GM12864 (cell line): ENCODE measurements at places on chromosomes 3 and 15.

DNA sequence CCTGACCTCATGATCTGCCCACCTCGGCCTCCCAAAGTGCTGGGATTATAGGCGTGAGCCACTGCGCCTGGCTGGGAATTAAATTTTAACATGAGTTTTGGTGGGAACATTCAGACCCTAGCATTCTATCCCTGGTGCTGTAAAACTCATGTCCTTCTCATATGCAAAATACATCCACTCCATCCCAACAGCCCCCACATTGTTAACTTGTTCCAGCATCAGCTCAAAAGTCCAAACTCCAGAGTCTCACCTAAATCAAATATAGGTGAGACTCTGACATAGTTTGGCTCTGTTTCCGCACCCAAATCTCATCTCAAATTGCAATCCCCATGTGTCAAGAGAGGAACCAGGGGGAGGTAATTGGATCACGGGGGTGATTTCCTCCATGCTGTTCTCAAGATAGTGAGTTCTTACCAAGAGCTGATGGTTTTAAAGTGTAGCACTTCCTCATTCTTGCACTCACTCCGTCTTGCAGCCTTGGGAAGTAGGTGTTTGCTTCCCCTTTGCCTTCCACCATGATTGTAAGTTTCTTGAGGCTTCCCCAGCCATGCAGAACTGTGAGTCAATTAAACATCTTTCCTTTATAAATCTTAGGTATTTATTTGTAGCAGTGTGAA is 96.2 kb upstream of the PLCL2 start:
- DNase-seq, result no peak

- no peak for DNase-seq
These were observed 804.6 kb downstream of the EPHA3 start for GRCh38 chr3:89912031-89912430.

DNA sequence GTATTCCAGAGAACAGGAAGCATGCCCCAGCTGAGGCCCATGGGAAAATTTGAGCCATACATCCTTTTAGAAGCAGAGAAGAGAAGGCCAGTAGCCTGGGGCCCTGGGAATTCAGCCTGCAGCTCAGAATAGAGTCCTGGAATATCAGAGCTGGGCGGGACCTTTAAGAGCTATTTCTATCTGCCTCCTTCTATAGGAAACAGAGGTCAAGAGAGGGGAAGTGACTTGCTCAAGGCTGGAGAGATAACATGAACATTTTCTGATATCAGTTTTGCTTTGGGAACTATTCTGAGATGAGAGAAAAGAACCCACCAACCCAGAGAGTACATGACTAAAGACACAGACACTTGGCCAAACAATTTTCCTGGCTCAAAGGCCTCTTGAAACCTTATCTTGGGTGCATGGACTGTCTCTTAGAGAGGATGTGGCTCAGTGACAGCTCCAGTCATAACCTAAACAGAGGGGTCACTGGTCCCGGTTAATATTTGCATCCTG is 26.0 kb downstream of the MASP1 start:
- DNase-seq, result no peak

DNA sequence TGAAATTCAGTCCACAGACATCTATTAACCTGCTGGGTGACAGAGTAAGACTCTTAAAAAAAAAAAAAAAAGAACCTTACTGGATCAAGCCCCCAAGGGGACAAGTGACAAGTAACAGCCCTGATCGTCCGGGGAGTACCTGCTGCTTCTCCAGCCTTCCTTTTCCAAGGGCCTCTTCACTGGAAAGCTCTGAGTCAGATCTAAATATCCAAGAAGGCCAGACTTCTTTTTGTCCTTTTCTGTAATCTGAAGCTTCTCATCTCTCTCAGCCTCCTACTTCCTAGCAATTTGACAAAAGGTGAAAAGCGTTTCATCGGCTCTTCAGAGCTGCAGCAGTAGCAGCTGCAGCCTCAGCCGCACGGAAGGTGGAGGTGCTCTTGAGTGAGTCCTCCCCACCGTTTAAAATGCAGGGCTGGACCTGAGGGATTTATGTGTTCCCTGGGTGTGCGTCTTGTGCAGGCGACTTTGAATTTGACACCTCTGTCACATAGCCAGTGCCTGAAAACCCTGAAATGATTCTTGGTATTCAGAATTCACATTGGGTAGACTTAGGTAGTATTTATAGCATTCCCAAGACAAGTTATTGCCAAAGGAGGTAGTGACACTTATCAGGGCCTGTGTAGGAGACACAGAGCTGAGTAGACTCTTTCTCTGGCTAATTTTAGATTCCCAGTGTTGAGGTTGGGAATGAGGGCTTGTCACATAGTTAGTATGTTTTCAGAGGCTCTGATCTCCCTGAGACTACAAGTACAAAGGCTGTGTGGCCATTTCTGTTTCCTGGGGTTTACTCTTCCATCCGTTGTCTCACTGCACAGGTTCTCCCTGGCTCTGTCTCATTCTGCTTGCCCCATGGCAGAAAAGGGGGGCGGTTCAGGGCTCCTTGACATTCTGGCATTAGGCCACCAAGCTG is 291.2 kb upstream of the C2CD4B start:
- no peak for DNase-seq

GRCh38 chr15:68815598-68815997 is 5.1 kb downstream of the ANP32A start:
- DNase-seq, result no peak

- DNase-seq, result no peak
These were observed 365.2 kb upstream of the AGTR1 start for GRCh38 chr3:148332509-148332908.

DNA sequence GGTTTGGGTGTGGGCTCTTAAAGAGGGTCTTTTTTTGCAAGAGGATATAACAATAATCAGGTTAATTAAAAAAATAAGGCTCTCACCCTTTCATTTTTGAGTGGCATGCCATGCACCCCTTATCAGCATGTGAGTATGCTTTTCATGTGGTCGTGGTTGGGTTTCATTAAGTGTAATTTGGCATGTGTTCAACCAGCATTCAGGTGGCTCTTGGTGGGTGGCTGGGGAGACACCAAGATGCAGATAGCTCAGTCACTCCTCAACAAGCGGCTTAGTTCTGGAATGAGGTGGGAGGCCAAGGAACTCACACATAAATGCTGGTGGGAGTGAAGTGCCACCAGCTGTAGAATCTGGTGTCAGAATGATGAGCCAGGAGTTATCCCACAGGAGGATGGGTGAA is 66.8 kb downstream of the FLNB start:
- DNase-seq, result no peak

GRCh38 chr3:72042397-72043203 is 257.7 kb upstream of the PROK2 start:
- DNase-seq, result no peak

DNA sequence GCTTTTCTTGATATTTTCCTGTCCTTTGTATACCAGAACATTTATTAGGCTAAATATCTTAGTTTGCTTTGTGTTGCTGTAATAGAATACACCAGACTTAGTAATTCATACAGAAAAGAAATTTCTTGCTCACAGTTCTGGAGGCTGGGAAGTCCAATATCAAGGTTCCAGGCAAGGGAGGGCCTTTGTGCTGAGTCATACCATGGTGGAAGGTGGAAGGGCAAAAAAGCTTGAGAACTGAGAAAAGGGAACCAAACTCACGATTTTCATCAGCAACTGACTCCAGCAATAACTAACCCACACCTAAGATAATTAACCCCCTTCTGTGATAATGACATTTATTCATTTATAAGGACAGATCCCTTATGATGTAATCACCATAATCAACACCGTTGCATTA is 496.9 kb upstream of the SUCLG2 start:
- DNase-seq, result no peak

DNA sequence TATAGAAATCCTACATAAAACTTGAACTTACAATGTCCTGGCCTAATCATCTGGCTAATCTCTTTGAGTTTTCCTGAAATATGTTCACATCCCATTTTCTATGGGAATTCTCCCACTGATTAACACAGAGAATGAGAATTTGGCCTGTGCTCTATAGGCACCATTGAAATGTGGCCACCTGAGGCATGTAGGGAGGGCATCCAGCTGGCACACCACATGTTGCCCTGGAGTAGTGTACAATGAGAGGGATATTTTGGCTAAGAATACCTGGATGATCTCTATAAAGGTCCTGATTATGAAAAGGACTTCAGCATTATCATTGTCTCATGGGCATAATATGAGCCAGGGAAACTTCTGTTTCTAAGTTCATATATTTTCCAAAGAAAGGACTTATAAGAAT is 324.0 kb downstream of the ZBTB20 start:
- DNase-seq, result no peak

DNA sequence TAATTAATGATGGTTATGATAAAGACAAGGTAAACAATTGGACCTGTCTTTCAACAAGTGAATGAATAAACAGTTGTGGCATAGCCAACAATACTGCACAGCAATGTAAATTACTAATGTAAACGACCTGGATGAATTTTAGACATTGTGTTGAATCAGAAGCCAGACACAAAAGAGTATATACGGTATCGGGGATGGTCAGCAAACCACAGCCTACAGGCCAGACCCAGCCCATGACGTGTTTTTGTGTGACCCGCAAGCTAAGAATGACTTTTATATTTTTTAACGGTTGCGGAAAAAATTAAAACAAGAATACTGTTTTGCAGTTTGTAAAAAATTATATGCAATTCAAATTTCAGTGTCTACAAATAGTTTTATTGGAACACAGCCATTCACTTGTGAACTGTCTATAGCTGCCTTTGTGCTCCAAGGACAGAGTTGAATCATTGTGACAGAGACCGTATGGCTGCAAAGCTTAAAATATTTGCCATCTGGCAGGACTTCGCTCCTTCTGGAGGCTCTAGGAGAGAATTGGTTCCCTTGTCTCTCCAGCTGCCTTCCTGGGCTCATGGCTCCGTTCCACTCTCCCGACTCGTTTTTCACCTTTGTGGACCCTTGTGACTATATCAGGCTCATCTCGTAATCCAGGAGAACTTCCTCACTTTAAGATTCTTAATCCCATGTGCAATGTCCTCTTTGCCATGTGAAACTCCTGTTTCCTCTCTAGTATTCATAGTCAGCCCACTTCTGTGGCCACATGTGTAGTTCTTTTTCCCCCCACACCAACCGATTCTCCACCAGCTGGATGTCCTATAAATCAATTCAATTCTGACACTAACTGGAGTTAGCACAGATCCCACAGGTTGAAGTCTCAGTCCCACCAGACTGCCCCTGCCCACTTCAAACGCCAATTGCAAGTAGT is 72.7 kb downstream of the CMTM8 start:
- no peak for DNase-seq

DNA sequence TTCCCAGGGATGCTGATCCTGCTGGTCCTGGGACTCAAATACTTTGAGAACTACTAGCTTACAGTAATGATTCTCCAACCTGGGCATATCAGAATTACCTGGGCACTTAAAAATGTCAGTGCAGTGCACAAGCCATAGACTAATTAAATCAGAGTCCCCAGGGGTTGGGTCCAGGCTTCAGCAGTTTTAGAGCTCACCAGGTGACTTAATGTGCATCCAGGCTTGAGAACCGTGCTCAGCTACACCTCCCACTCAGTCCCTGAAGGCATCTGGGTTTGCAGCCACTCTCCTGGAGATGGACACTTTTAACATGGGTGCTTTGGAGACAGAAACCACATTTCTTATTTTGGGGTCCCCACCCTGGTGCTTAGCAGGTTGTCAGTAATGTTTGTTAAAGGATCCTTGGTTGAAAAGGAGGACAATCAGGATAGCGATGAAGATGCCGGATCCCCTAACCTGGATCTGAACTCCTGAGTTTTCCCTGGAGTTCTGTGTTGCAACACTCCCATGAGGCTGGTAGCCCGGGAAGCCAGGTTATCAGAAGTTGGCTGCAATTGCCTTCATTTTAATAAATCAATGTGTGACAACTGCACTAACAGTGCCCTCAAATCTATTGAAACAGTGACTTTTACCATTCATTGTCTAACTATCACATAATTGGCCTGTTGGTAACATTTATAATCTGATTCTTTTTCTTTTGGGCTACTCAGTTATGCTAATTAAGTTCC is 48.1 kb downstream of the BFSP2 start:
- no peak for DNase-seq

GRCh38 chr15:23588268-23588667 is 22.8 kb downstream of the MKRN3 start:
- no peak for DNase-seq

GRCh38 chr3:15266510-15267376 is 60.7 kb downstream of the CAPN7 start:
- no peak for DNase-seq

DNA sequence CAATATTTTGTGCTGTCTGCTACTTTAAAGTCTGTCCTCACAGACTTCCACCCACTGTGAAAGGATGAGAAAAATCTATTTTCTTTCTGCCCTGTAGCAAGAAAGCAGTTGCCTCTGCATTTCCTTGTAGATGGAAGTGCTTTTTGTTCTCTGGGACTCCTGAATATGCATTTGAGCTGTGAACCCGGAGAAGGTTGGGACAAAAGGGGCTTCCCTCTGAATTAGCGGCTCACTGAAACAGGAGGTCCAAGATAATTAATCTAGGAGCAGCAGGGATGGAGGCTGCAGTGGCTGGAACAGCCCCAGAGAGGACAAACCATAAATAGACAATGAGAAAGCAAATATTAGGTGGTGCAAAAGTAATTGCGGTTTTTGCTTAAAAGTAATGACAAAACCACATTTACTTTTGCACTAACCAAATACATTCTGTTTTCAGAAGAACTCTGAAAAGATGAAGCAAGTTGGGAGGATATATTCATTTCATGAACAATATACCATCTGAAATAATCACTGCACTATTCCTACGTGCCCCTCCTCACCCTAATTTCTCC is 143.4 kb upstream of the KBTBD8 start:
- no peak for DNase-seq

GRCh38 chr3:187758318-187758955 is 13.2 kb upstream of the BCL6 start:
- no peak for DNase-seq

DNA sequence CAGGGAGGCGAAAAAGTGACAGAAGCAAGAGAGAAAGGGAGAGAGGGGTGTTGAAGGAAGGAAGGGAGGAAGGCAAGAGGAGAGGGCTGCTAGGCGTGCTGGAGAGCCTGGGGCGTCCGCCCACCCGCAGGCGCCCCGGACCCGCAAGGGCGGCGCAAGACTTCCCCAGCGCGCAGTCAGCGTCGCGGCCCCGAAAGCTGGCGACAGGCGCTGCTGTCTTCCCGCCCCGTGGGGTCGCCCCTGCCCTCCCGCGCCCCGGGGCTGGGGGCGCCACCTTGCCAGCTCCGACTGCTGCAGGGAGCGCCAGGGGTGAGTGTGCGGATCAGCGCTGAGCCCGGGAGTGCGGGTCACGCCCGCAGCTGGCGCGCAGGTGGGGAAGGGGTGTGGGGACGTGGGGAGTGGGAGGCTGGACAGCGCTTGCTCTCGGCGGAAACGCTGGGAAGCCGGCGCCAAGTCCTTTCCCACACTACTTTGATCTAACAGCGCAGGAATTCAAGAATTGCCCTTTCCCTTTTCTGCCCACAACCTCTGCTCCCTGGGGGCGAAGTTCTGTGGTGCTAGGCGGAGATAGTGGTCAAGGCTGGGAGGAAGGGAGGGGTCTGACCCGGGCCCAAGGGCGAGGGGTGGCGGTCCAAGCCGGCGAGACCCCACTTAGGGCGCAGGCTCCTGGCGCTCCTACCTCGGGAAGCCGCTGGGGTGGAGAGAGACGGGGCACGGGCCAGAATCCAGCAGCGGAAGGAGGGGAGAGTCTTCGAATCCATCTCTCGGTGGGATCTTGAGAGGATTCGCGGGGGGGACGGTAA is 266.1 kb downstream of the CGGBP1 start:
- DNase-seq, result no peak
